ENCODE measurements at places on chromosomes 1 and 21. TPM values are rescaled to one million over a fixed set of nuclear protein-coding genes. Genes with fewer than 3 reads are reported as not detected.

COL9A2 gene
- 4.4 TPM for total RNA-seq

GBP3 gene
- 12.1 TPM for total RNA-seq

DNA sequence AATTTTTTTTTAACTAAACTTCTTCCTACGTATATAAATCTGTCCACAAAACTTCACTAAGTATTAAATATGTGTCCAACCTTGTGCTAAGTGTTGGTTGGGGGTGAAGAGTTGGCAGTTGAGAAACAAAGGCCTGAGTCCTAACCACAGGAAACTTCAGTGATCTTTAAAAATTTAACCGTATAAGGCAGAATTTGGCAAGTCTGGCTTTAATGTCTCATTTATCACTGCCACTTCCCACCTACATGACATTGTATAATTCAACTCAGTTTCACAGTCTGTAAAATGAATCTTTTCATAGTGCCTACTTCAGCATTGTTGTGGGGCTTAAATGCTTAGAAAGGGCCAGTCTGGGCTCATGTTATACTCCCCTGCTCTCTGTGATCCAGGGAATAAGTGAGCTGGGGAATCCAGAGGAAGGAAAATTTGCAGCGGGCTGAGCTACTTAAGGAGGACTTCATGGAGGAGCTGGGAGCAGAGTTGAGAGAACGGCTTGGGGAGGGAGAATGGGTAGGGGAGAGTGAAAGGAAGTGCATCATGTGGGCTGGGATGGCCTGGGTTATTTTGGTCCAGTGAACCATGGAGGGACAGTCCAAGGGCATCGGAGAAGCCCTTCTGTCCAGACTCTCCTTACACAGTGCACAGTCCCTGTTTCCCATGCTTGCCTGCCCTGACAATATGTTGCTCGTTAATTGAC is 14.5 kb downstream of the IFNAR2 start:
- no peak for DNase-seq

GRCh38 chr21:45338311-45339017 is 50.8 kb upstream of the POFUT2 start:
- no peak for DNase-seq

- DNase-seq = no peak
Observed at GRCh38 chr1:201675143-201675542, 136.2 kb downstream of the NAV1 start.

DNA sequence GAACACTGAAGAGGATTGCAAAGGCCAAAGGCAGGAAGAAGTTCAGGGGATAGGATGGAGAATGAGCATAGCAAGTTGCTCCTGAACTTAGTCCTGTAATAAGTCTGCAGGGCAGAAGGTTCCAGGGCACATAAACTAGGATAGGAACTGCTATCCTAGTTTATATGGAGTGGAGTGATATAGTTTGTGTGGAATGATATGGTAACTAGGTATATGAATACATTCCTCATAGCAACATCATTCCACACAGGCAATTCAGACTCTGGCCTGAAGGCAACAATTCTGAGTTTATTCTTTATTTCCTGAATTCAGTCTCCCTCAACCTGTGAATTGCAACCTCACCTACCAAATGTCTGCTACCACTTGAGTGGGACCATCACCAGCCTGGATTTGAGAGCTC is 154.9 kb upstream of the GREM2 start:
- DNase-seq = no peak

DNA sequence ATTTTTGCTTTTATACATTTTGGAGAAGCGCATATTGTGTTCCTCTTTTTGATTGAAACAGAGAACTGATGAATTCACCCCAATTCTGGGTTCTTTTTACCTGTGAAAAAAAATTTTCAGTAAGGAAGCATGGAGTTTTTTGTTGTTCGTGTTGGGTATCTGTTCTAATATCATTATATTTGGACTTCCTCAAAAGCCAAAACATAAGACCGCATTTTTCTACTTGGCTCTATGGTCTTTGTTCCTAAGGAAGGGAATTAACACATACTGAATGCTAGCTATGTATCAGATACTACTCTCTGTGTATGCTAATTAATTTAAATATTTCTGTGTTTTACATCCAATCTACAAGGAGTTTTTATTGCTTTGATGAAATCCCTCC is 12.9 kb downstream of the EPB41 start:
- no peak for DNase-seq

GRCh38 chr1:7561331-7561921 is 209.7 kb upstream of the VAMP3 start:
- DNase-seq = no peak

GRCh38 chr1:177741476-177741875 is 228.4 kb downstream of the SEC16B start:
- no peak for DNase-seq

DNA sequence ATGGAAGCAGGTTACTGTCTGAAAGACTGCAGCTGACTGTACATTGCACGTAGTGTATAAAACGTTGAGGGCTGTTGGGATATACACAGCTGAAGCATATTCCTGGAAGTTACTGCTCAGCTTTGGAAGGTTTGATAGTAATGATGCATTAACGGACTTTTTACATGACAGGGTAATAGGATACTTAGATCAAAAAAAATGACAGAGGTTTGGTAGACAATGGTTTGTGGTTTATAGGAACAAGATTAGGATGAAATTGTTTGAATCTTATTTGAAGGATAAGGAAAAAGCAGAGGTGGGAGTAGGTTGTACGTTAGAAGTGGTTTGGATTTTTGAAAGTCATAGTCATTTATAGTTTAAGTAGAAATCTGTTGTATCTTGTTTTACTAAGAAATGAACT is 33.0 kb downstream of the ADGRL2 start:
- DNase-seq = no peak

DNA sequence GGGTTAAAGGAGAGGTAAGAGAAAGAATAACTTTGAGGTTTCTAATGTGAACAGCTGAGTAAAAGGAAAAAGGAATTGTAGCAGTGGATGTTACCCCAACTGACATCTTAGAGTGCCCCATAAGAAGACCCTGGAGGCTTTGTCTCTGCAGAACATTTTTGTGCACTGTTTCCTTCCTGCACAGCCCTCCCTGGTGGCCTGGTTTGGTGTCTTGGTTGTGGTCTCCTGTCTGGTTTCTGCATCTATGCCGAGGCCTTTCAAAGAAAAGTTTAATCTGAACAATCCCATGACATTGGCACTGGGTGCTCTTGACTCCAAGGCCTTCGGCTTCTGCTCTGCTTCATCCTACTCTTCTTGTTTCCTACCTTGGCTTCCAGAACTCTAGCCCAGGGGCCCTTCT is 57.8 kb downstream of the RHOU start:
- no peak for DNase-seq

CELA2B gene
- not detected for total RNA-seq

GRCh38 chr1:201713086-201713810 is 115.7 kb upstream of the IPO9 start:
- no peak for DNase-seq

DNA sequence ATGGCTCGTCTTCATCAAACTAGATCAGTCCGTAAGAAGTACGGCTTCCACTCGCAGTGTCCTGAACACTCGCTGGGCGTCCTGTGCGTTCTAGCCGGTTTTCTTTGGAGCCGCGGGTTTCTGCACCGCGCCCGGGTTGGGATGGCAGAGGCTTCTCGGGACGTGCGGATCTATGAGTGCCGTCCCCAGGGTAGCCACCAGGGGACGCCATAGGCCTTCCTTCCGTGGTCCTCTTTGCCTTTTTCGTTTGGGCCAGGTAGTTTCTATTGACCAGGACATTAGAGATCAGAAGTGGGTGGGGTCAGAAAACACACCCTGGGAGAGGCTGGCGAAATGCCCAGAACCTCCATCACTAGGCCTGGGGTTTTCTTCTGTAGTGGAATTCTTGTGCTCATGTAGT is 273.8 kb downstream of the FAM72C start:
- no peak for DNase-seq

TTLL7 gene
- total RNA-seq = 0.85 TPM

PRAMEF25 gene
- total RNA-seq = not detected

KRTAP15-1 gene
- not detected for total RNA-seq

GRCh38 chr1:7117399-7118281 is 332.4 kb downstream of the CAMTA1 start:
- DNase-seq = no peak

- DNase-seq = no peak
Observed at GRCh38 chr21:32248571-32249461, 30.0 kb downstream of the MIS18A start.
